ENCODE measurements at places on chromosomes 12 and 14.

GRCh38 chr14:50590464-50590863, 30.5 kb downstream of the ATL1 start:
- ATAC-seq: no peak

GRCh38 chr14:23660290-23661226, 24.4 kb downstream of the DHRS2 start:
- ATAC-seq: no peak

DNA sequence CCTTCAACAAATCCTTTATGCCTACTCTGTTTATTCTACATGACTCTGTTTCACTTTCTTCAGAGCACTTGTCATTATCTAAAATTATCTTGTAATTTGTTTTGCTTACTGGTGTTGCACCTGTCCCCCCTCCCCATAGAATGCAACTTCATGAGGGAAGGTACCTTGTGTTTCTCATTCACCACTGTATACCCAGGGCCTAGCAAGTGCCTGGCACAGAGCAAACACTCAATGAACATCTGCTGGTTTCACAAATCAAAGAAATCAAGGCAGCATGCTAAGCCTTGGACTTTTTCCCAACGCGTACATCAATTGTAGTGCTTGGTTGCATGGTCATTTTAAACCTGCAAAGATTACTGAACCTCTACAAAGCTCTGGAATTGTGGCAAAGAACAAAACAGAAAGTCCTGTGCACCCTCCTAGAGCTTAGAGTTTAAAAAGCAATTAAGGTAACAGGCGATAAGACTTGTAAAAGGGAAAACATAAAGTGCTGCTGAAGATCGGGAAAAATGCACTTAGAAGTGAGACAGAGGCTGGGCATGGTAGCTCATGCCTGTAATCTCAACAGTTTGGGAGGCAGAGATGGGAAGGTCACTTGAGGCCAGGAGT, 479.1 kb downstream of the MED13L start:
- no peak for ATAC-seq

DNA sequence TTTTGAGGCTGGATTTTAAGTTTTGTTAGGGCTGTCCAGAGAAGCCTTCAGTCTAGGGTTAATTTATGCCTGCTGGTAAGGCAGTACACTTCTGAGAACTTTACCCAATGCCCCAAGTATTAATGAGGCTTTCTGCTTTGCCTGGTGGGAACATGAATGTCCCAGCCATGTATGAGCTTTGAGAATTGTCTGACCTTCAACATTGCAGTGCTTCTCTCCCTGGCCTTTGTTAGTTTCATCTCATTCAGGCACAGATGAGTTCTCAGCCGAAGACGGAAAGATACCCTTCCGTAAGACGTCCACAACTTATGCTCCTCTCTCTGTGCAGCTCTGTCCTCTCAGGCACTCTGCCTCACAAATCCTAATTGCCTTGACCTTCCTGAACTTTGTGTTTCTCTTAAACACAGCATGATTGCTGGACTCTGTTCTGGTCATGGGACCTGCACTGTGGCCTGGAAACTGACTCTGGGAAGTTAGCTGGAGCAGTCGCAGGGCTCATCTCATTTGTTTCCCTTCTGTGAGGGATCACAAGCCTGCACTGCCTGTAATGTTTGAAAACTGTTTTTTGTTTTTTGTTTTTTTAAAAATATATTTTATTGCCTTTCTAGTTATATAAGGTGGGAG, 15.7 kb downstream of the CHPT1 start:
- peak; percentile 79 for ATAC-seq

GRCh38 chr12:44362947-44363346, 513.2 kb downstream of the NELL2 start:
- ATAC-seq: no peak

GRCh38 chr14:21192875-21193535, 37.1 kb upstream of the OR5AU1 start:
- no peak for ATAC-seq
